Endodermal cell (in vitro differentiated cells): ENCODE measurements at places on chromosomes 5 and 9.

GRCh38 chr5:138460032-138460693, 5.1 kb upstream of the EGR1 start:
- no peak for DNase-seq

DNA sequence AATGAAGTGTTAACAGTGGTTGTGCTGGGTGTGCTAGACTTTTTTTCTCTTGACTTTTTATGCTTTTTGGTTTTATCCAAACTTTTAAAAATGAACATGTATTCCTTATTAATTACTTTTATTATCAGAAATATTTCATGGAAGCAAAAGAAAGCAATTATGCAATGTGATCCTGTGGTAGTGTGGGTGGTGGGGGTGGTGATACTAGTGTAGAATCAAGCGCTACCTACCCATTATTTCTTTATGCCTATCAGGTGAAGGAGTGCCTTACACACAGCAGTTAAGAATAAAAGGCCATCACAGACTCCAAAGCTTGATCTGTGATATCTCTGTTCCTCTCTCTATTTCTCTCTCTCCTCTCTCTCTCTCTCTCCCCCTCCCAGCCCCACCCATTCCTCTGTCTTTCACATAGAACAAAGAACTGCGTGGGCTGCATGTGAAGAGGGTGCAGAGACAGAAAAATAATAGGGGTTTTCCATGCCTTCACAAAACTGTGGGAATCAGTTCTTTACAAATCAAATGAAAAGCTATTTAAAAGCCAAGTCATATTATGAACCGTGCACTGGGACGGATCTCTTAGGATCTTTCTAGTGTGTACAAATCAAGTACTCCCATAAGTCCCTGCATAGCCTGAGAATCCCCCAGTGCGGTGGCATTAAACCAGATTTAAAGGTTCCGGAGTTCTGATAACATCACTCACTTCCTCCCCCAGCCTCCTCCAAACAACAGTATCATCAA, 351.2 kb downstream of the RAB3C start:
- no peak for DNase-seq

GRCh38 chr5:33182986-33183385, 257.8 kb upstream of the TARS1 start:
- no peak for DNase-seq

DNA sequence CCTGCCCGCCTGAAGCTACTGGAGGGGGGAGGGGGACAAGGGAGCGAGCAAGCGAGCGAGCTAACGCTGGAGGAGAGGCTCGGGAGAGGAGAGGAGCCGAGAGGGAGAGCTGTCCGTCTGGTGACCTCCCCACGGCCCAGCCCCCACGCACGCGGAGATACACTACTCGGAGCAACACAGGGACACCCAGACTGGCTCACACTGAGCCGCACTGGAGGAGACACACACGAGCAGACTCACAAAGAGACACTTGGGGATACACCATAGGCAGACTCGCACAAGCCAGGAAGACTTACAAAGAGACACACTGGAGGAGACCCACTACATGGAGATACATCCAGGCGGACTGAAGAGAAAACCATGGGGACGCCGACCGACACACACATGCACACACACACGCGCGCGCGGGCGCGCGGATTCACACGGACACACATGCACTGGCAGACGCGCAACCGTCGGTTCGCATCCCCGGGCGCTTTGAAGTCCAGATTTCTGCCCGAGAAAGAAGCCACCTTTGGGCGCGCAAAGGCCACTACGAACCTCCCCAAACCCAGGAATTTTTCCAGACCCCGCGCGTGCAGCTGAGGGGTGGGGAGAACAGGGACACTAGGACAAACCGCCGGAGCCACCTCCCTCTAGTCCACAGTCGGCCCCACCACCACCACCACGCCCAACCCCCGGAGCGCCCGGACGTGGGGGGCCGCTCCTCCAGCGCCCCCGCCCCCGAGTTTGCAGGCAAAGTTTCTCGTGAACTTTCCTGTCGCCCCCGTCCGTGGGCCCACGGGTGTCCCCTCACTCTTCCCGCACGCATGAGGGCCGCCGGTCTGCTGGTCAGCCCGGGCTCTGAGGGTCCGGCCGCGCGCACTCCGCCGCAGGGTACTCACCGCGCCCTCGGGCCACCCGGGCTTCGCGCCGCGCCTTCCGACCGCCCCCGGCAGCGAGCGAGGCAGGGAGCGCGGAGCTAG, 571 bp downstream of the CNTFR start:
- no peak for DNase-seq

- peak; percentile 49 for DNase-seq
These were observed 13.4 kb downstream of the ADAM19 start for GRCh38 chr5:157562111-157562581.

- no peak for DNase-seq
These were observed 112.3 kb upstream of the ANKH start for GRCh38 chr5:14983666-14984441.

- DNase-seq: no peak
These were observed 410.3 kb upstream of the PRR16 start for GRCh38 chr5:120053841-120054240.

- DNase-seq: no peak
These were observed 65.6 kb downstream of the TEX10 start for GRCh38 chr9:100287186-100287585.

DNA sequence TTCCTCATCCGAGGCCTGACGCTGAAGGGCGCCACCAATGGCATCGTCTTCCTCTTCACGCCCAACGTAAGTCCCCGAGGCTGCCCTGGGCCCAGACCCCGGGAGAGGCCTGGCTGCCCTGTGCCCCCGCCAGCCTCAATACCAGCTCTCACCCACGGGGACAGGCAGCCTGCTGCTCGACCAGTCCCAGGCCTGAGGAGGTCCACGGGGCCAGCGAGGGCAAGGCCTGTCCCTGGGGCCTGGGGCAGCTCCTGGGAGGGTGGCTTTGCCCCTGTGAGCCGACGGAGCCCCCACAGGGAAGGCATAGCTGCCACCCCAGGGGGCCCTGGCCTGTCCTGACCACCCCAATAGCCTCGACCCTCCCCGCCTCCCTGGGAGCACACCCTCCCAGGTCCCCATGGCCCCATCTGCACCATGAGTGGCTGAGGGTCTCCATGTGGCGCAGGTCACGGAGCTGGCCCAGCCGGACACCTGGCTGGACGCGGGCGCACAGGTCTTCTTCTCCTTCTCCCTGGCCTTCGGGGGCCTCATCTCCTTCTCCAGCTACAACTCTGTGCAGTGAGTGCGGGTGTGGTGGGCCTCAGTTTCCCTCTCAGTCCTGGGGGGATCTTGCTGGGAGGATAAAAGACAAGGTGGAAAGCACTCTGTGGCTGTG, 11.5 kb upstream of the SLC6A18 start:
- no peak for DNase-seq

DNA sequence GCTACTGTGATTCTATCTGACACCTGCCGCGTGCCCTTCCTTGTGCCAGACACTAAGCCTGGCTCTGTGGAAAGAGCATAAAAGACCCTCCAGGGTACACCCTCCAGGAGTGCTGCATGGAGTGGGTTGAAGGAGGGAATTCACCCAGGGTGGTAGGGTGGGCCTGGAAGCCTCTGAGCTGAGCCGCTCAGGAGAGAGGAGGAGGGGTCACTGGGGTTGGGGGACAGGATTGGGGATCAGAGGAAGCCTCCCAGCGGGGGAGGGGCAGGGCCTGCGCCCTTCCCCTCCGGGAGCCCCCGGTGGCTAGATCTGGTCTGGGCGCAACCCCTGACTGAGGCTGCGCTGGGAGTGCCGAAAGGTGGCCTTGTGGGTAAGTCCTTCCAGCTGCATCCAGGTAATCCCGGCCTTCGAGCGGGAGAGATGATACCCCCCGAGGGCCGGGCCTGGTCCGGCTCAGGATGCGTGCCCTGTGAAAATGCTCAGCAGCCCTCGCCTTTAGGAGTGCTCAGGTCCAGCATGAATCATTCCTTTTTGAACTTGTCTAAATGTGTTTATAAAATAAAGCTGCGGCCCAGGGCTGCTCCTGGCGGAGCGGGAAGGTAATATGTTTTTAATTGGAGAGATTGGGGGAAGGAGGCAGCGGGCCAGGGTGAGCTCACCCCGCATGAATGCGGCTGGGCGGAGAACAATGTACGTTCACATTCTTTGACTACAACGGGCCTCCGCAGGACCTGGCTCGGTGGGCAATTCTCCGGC, 118.1 kb upstream of the SMIM23 start:
- peak; percentile 94 for DNase-seq

GRCh38 chr5:80082281-80082680, 47.1 kb downstream of the THBS4 start:
- no peak for DNase-seq

DNA sequence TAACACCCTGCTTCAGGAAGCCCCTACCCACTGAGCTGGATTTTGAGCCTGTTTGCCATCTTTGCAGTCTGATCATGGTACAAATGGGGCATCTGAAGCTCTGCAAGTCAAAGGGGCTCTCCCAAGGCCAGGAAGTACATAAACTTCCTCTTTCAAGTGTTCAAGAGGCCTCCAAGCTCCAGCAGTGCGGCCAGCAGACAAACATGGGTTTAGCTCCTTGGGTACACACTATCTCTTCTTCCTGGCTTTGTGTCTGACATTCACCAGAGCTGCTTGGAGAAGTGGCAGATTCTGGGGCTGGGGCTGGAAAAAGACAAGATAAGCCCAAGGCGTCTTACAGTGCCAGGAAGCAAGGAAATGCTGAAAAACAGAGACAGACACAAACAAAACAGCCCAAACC, 34.1 kb downstream of the LAMC3 start:
- no peak for DNase-seq

GRCh38 chr5:36367524-36367923, 65.8 kb upstream of the RANBP3L start:
- no peak for DNase-seq

DNA sequence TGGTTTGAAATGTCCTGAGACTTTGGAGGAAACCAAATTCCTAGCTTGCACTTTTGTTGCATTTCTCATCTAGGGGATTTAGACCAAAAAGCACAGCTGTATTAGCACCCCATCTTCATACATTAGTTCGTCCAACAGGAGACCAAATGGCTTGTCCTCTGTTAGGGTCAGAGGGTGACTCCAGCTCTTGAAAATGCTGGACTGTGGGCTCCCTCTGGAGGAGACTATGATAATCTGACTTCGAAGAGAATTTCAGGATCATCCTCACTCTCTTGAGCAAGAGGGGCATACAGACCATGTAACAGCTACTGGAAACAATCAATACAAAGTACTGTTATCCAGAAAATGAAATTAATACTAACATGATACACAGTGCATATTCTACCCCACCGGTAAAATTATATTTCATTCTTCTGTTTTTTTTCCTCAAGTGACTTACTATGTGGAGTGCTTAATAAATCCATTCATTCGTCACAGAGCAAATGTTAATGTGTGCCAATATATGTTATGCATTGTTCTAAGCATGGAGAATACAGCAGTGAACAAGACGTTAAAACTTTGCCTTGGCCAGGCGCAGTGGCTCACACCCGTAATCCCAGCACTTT, 63.7 kb upstream of the PPP2CA start:
- DNase-seq: peak; percentile 82

GRCh38 chr9:89483592-89484474, 14.1 kb downstream of the SEMA4D start:
- DNase-seq: no peak

- no peak for DNase-seq
These were observed 562.8 kb downstream of the PDE4D start for GRCh38 chr5:59330680-59331079.

DNA sequence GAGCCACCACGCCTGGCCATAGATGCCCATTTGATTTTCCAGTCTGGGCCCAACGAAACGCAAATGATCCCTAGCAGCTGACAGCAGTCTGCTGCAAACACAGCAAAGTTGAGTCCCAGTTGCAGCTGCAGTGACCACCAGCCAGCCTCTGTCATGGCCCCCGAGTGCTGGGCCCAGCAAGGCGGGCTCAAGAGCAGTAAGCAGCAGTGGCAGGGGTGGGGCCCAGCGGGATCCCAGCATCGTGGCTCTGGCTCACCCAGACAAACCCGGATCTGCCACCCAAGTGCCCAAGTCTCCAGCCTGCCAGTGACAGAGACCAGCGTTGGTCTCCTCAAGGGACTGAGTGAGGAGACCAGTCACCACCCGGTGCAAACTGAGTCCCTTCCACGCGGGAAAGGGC, 6.9 kb upstream of the LTC4S start:
- DNase-seq: no peak

DNA sequence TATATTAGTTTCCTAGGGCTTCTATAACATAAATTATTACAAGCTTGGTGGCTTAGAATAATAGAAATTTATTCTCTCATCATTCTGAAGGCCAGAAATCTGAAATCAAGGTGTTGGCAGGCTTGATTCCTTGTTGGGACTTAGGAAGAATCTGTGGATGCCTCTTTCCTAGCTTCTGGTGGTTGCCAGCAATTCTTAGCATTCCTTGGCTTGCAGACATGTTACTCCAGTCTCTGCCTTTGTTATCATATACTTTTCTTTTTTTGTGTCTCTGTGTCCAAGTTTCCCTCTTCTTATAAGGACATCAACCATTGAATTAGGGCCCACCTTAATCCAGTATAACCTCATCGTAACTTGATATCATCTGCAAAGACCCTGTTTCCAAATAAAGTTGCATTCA, 31.4 kb downstream of the CTNNA1 start:
- no peak for DNase-seq

- no peak for DNase-seq
These were observed 23.9 kb downstream of the UGCG start for GRCh38 chr9:111920531-111920930.

DNA sequence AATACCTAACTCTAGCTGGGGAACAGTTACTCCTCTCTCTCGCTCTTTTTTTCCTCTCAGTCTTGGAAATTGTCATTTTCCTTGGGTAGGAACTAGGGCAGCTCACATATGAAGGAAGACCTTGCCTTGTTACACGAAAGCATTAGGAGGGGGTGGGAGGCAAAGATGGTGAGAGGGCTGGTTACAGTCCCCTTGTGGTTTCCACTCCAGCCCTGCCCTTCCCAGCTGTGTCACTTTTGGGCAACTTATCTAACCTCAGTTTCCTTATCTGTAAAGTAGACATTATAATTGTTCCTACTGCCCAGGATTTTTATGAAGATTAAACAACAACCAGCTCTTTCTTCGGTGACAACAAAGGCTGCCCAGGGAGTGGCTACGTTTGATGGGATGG, 196.2 kb upstream of the CLINT1 start:
- no peak for DNase-seq

GRCh38 chr5:180590543-180591310, 572 bp downstream of the SCGB3A1 start:
- peak; percentile 77 for DNase-seq

DNA sequence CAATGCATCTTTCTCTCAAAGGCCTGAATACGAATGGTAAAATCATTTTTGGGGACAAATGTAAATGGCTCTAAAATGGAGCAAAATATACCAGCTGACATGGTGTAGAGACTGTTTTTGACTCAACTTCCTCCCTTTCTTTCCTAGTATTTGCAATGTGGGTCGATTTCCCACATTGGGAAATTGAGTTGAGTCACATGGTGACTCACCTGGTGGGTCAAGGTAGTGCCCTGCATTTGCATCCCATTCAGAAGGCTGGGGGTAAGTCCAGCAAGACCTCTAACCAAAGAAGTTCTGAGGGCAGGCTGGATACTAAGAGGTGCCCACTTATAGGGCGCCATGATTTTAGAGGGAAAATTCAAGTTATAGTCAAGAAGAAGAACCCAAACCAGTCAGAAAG, 179.6 kb upstream of the MPDZ start:
- no peak for DNase-seq

GRCh38 chr5:125317536-125317995, 571.1 kb upstream of the ZNF608 start:
- DNase-seq: no peak

GRCh38 chr5:134489227-134489944, 36.1 kb upstream of the JADE2 start:
- no peak for DNase-seq
